ENCODE measurements at places on chromosomes 16 and 17.

DNA sequence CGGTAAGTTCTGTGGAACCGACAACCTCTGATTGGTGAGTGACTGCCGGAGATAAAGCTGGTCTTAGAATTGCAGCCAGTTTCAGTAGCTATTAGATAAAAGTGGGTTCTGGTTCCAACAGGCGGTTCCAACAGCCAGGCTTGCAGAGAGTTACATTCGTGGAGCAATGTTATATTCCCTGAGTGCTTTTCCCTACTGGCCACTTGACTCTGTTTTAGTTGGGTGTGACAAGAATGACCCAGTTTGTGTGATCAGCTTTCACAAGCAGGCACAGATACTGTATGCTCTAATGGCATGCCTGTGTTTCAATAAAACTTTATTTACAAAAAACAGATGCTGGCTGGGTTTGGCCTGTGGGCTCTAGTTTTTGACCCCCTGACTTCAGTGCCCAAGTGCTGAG is 196.6 kb downstream of the SNX29 start:
- no peak for DNase-seq

DNA sequence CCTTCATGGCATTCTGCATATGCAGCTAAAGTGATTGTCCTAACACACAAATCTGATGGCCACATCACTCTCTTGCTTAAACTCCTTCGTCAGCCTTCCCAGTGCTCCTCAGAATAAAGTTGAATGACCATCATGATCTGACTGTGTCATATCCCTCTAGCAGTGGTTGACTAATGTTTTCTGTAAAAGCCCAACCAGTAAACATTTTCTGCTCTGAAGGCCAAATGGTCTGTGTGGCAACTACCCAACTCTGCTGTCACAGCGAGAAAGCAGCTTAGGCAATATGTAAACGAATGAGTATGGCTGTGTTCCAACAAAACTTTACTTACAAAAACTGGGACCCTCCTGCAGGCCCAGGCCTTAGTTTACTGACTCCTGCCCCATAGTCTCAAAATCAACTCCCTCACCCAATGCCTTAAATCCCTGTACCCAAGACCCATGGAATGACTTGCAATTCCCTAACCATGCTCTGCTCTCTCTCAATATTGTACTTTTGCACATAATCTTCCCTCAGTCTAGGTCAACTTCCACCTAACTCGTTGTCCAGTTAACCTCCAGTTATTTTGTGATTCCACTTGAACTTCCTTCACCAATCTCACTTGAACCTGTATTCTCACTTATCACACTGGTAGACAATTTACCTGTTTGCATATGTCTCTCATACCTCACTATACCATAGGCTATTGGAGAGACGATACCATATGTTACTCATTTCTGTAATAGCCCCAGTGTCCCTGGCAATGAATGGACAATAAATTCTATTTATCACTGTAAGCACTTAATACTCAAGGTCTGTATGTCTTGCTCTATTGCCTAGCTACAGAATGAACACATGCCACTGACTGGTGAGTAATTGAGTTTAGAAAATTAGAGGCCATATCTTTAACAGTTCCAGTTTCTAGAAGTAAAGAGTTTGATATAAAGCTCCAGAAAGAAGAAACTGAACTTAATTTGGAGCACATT is 29.1 kb downstream of the TMEM100 start:
- no peak for DNase-seq

- DNase-seq = no peak
Observed at GRCh38 chr16:78392585-78393195, 293.2 kb downstream of the WWOX start.

DNA sequence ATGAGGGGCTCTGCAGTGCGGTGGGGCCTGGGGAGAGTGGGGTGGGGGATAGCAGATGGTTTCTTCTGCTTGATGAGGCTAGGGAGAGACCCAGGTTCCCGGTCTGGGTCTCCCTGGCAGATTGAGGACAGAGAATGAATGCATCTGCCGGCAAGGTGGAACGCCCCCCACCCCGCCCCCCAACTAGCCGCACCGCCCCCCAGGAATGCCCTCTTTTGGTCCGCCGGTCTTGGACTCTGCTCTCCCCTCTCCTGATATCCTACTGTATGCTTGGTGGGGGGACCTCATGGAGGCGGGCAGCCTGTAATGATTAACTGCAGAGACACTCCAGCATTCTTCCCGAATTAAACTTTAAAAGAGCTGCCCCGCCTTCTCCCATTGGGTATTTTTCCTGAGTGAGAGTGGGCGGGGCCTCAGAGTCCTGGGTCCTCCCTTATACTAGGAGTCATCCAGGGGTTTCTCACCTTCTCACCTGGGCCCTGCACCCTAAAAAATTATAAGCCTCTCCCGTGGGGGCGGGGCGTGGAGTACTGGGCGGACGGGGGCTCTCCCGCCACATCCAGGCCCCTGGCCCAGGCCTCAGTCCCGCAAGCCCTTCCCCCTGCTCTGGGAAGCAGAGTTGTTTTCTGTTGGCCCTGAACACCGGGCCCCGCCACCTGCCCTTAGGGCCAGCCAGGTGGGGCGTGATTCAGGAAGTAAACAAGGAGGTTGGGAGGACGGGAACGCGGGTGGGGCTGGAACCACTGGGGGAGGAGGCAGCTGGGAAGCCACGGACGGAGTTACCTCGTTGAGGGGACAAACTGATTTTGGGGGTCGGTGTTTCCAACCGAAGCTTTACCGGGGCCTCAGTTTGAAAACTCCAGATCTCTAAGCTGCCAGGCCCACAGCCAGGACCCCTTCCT is 1.5 kb downstream of the GRB7 start:
- no peak for DNase-seq

DNA sequence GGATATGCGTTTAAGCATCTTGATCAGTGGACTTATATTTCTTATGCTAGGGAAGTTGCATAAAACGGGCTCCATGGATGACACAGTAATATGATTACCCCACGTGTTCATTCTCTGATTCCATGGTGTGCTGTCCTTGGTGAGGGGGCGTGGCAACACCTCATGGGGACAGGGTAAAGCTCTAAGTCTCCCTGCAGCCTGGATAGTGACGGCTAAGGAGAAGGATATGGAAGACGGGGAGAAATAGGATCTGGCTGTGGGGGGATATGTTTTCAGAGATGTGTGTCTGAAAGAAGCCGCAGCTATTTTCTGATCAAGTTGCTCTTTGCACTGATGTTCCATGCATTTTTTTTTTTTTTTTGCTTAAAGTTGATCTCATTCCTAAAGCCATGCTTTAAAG is 84.3 kb downstream of the MARCHF10 start:
- no peak for DNase-seq

DNA sequence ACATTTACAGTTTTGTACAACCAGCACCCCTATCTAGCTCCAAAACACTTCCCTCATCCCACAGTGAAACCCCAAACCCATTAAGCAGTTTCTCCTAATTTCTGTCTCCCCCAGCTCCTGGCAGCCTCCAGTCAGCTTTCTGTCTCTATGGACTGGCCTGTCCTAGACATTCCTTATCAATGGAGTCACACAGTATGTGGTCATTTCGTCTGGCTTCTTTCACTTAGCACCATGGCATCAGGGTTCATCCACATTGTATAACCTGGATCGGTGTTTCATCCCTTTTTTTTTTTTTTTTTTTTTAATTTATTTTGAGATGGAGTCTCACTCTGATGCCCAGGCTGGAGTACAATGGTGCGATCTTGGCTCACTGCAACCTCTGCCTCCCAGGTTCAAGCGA is 68.5 kb downstream of the ZDHHC7 start:
- no peak for DNase-seq

- DNase-seq = no peak
Observed at GRCh38 chr17:67390006-67390645, 13.0 kb downstream of the PITPNC1 start.

DNA sequence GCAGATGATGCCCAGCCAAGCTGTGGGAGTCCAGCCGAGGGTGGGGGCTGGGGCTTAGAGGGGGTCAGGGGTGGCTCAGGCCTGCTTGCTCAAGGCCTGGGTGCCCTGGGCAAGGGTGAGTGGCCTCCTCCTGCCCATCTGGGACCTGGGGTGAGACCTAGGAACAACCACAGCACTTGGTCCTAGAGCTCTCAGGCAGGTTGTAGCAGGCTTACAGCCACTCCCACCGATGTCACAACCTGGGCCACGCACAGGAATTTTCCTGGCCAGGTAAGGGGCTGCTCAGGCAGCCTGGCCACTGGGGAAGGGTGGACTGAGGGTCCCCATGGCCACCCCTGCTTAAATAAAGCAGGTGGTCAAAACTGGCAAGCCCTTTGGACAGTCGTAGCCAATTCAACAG is 6.3 kb upstream of the SREBF1 start:
- DNase-seq = no peak

- DNase-seq = no peak
Observed at GRCh38 chr17:66690166-66690565, 144.8 kb upstream of the CACNG5 start.

- peak; percentile 78 for DNase-seq
Observed at GRCh38 chr16:87806641-87807546, 41.1 kb upstream of the KLHDC4 start.

DNA sequence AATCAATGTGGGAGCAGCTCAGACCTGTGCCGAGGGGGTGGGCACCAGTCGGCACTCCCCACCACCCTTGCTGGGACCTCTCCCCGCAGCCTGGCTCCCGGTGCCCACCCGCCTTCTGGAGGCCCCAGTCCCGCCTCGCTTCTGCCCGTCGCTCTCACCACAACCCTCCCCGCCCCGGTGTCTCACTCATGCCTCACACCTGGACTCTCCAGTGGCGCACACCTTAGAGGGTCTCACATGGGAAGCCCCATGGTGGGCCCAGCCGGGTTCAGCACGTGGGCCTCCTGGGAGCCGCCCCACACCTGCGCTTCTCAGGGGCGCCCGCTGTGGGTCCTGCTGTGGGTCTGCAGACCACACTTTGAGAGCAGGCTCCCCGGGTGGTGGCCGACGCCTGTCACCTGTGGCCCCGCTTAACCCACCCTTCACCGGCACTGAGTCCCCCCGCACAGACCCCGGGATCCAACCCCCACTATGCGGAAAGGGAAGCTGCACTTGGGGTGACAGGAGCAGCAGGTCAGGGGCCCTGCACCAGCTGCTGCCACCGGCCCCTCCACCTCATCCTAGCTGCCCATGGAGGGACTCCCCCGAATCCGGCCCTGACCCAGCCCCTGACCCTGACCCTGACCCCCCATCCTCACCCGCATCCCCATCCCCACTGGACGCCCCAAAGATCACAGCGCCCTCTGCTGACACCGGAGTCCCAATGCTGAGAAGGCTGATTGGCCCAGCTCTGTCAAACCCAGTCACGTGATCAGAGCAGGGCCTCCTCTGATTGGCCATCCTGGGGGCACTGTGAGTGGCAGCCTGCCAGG is 27.4 kb upstream of the SLC38A10 start:
- DNase-seq = no peak

- no peak for DNase-seq
Observed at GRCh38 chr17:2282297-2282873, 21.2 kb downstream of the SMG6 start.

- DNase-seq = no peak
Observed at GRCh38 chr17:43467981-43468581, 15.7 kb upstream of the DHX8 start.

DNA sequence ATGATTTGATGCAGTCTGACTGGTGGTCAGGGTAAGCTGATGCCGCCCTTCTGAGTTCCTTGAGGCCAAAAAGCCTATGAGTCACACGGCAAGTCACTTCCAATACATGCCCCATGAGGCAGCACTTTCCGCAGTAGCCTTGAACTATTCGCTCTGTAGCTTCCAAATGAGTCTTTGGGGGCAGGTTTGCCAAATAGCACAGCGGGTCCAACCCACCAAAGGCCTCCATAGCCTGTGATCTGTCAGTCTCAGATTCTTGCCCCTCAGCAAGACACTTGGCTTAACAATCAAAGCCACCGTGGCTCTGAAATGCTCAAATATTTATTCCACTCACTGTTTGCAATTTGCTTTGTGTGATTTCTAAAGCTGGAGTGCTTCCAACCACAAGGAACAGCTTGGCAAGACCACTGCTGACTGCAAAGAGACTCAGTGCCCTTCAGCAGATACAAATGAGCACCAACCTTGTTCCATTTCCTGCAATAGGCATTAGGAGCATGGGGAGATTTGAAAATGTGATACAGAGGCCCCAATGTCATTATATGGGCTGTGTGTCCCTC is 45.4 kb downstream of the CLEC19A start:
- peak; percentile 45 for DNase-seq

DNA sequence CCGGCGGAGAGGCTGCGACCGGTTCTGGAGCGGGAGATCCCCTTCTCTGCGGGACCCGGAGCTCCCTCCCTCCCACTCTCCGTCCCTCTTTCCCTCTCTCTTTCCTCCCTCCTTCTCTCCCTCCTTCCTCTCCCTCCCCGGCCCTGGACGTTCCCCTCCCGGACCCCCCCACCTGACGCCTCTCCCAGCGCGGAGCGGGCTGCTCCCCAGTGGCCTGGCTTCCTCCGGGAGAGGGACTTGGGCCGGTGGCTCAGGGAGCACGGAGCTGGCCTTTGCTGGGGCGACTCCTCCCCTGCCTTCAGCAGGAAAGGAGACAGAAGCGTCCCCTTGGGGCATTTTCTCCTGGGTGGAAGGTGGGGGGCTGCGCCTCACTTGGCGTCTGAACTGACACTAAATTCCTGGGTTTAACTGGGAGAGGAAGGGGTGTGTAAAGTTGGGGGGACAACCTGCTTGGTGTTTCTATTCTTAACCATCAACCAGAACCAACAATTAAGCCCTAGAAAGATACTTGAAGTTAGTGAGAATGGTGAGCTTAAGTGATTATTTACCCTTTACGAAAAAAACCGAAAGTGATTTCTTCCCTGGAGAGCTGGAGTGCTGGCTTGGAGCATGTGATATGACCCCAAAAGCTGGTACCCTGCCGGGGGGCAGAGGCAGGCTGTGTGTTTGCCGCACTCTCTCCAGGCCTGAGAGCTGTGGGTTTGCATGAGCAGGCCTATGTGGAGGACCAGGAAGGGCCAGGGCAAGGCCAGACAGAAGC is 775 bp downstream of the SPIRE2 start:
- no peak for DNase-seq

DNA sequence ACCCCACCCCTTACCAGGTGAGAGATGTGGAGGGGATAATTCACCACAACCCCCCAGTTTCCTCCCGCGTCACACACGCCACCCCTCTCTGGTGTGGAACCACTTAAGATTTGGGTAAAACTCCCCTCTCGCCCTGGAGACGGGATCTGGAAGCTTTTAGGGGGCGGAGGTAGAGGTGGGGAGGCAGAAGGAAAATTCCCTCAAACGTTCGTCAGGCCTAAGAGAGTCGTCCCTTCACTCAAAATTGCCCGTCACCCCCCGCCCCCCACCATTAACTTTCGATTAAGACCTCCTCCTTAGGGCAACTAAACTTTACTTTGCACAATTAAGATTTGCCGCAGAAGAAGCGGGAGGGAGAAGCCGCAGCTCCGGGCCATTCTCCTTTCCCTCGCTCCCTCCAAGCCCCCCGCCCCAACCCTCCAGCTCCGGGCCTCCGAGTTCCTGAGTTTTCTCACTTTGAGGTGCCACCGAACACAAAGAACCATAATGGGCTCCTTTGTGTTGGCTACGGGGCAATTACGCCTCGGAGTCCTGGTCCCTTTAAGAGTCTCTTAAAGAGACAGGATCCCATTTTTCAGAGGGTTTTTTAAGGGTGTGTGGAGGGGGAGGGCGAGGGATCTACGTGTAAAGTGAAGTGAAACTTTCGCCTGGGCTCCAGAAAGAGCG is 985 bp upstream of the FZD2 start:
- no peak for DNase-seq
